ENCODE measurements at places on chromosomes 6 and 20. TPM values are rescaled to one million over a fixed set of nuclear protein-coding genes. Genes with fewer than 3 reads are reported as not detected.

The GNMT gene
- not detected for total RNA-seq

The NKX2-2 gene
- not detected for total RNA-seq

The CCN6 gene
- total RNA-seq: 0.70 TPM

The GPR31 gene
- not detected for total RNA-seq

The LST1 gene
- total RNA-seq: 15.7 TPM

The NFKBIL1 gene
- 18.5 TPM for total RNA-seq

The PDYN gene
- total RNA-seq: not detected

The RBPJL gene
- not detected for total RNA-seq

The C20orf204 gene
- 3.1 TPM for total RNA-seq
